ENCODE measurements at places on chromosomes 2 and 18. TPM values are rescaled to one million over a fixed set of nuclear protein-coding genes. Genes with fewer than 3 reads are reported as not detected.

Gene GPATCH11
- total RNA-seq, result 5.2 TPM

Gene CXCR1
- total RNA-seq, result not detected

Gene SF3B6
- 42.8 TPM for total RNA-seq

Gene PKDCC
- 25.7 TPM for total RNA-seq

DNA sequence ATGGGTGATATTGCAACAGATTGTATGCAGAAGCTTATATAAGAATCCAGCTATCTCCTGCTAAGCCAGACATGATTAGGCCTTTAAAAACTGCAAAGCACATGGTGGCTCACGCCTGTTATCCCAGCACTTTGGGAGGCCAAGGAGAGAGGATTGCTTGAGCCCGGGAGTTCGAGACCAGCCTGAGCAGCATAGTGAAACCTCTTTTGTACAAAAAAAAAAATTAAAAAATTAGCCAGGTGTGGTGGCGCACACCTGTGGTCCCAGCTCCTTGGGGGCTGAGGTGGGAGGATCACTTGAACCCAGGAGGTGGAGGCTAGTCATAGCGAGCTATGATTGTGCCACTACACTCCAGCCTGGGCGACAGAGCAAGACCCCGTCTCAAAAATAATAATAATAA, 204.6 kb downstream of the TNS1 start:
- DNase-seq, result no peak

DNA sequence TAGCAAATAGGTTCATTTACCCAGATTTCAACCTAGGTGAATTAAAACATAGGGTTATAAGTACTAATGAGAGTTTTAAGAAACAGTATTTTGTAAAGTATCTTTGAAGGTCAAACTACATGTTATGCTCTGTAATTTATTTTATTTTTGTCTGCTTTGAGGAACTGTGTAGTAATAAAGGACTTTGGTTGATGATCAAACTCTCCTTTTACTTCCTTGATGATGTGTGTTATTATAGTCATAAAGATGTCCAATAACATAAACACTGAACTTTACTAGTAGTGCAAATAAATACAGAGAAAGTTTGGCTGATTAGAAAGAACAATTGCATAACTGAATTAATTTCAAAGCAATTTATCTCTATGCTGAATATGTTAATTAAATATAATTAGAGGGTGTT, 6.3 kb downstream of the GULP1 start:
- no peak for DNase-seq

GRCh38 chr2:224208007-224208406, 168.9 kb upstream of the SERPINE2 start:
- DNase-seq, result no peak

DNA sequence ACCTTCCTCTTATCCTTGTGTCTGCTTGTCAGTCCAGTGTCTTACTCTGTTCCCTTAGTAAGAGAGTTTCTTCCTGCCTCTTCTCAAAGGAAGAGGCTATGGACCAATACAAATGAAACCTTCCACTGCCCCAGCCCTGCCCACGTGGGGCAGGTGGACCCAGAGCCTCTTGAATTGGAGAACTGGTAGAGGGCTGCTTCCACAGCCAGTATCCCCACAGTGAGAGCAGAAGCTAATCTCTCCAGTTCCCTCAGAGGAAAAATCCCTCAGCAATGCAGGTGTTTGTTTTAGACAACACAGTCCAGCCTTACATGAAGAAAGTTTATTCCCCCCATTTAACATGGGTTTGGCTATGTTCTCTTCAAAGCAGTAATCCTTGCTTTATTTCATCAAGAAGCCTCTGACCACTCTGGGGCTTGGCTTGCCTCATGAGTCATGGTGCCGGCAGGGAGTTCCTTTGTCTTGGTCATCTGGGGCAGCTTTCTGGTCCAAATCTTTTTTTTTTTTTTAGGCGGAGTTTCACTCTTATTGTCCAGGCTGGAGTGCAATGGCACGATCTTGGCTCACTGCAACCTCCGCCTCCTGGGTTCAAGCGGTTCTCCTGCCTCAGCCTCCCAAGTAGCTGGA, 6.5 kb upstream of the CYBRD1 start:
- DNase-seq, result no peak

DNA sequence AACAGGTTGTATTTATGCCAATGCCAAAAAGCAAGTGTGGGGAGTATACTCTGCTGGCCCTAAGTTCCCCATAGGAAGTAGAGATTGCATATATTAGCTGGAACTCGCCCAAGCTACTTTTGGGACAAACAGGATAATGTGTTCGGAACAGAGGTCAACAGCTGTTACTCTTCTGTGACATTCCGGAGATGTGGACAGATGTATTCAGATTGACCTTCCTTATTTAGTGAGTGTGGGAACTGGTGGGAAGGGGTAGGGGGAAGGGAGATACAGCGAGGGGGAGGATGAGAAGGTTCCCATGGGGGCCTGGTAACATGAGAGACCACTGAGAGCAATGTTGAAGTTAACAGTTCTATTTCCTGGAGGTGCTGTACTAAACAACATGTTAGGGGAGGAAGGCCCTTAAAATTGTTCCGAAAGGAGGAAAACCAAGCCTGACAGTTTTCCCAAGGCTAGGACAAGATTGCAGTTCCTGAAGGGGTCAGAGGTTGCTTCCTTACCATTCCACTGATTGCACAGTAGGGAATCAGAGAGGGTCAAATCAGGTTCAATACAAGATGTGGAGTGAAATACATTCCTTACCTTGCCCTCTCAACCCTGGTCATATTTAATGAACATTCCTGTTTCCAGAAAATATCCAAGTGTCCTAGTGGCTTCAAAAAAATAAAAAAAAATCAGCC, 14.3 kb upstream of the CD28 start:
- no peak for DNase-seq

GRCh38 chr2:12412898-12413305, 303.8 kb upstream of the TRIB2 start:
- DNase-seq, result no peak

DNA sequence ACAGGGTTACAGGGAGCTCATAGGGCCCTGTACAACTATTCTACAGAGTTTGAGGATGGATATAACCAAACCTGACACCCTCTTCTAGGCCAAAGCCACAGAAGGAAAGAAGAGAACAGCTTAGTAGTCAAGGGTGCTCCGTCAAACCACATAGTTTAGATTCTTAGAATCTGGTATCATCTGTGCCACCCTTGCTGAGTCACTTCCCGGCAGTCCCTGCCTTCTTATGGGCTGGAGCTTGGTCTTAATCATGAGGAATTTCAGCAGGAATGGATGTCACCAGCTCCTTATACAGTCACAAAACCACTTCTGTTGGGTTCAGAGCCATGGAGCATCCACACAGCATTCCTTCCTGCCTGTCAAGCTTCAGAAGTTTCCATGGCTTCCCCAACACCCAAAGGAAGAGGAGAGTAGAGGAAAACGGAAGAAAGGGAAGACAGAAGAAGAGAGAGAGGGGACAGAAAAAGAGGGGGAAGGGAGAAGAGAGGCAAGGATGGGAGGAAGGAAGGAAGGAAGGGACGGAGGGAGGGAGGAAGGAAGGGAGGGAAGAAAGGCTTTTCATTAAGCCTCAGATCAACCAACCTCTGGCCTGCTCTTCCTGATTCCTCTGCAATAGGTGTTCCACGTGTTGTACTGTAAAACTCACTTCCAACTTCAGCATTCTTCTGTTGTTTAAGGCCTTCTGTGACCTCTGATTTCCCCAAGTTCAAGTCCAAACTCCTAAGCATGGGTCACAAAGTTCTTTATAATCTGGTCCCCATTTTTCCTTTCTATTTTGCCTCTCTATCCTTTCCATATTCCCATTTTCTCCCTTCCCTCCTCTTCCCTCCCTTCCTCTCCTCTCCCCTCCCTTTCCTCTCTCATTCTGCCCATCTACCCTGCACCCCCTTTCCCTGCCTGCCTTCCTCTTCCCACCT, 246.1 kb upstream of the TNP1 start:
- DNase-seq, result no peak

All from body of pancreas (tissue), 4 donors.